Glutamatergic neuron (in vitro differentiated cells): ENCODE measurements at places on chromosomes 3 and 15.

DNA sequence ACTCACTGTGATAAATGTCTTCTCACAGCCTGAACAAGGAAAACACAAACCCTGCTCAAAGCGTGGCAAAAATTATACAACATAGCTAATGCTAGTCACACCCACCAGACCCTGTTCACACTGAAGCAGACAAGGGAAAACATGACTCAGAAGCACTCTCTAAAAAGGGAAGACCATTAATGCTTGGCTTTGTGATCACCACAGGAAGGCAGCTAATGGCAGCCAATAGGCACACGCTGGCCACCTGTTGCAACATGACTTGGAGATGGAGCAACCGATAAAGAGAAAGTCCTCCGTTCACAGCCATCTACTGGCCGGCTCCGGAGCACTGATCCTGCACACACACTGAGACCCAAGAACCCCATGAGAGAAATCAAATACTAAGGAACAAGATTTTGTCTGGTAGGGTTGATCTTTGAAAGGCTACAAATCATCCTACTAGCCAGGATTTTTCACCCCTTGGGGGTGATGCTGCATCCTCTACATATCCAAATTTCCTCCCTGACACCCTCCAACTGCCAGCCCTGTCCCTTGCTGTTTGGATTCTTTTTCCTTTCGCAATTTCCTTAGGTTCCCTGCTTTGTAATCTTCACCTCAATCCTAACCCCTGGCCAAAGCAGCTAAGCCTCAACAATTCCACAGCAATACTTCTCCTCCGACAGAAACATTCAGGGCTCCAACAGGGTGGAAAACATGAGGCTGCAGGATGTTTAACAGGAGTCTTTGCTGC lies 3.2 kb downstream of the ZXDC start:
- no peak for DNase-seq

DNA sequence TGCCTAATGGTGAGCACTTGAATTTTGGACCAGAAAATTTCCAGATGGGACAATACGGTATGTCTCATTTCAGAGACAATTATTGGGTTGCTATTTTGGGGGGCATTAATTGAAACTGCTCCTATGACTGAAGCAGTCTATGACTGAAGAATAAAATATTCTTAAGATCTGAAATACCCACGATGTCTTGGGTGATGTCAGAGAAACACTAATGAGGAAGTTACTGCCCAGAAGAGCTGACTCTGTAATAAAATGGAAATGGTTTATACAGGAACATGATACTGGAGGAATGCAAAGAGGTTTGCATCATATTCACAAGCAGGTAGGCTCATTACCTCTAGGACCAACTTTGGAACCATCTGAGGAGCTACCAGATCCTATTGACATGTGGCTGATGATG lies 68.7 kb downstream of the IL12A start:
- no peak for DNase-seq

DNA sequence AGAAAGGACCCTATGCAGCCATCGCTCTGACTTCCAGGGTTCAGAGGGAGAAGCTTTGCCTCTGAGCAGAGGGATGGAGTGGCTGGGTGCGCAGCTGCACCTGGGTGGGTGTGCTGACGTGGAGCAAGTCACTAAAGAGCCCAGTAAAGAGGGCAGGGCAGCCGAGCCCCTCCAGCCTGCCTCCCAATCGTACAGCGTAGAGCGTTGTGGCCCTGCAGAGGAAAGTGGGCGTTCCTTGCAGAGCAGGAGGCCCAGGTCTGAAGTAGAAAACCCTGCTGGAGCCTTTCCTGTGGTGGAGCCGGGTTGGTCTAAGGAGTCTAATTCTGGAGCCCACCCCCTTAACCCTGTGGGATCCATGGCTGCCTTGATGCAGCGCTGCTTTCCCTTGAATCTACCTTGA lies 61.0 kb downstream of the ABTB1 start:
- no peak for DNase-seq

DNA sequence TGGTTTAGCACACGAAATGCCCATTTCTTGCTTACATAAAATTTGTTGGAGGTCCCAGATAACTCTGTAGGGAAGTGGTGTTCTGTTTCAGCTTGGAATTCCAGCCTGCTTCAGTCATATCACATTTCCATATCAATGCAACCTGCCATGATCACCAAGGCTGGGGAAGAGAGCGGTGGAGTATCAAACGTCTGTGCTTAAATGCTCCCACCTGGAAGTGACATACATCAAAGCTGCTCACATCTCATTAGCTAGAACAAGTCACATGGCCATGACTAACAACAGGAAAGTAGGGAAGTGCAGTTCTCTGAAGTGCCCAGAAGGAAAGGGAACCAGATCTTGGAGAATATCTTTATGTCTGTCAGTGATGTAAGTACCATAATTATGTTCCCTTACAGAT lies 130.2 kb upstream of the CFAP20DC start:
- no peak for DNase-seq

GRCh38 chr3:157610876-157611535 lies 107.8 kb upstream of the VEPH1 start:
- no peak for DNase-seq

DNA sequence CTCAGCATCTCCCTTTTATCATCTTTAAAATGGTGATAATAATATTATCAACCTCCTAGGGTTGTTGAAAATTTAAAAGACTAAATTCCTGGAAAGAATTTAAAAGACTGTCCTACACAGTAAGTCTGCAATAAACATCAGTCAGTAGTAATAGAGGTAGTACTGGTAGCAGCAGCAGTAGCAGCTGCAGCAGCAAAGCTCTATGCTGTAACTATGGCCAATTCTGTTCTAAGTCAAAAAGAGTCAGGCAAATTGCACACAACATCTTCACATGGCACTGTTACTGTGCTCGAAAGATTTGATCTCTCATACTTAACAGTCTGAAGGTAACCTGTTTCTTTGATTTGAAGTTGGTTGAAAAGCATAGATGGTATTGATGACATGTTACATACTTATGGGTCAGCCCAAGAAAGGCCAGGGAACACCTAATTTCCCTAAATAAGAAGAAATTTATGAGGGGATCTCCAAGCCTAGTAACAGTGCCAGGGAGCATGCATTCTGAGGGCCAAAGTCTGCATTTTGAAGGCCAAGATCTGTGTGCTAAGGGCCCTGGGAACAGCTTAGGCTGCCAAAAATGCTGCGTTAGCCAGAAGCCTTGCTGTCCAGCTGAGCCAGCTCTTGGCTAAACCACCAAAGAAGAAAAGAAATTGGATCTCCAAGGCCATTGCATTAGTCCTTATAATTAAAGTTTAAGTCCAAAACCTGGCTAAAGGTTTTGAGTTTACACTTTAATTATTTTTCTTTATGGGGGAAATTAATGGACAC lies 68.2 kb downstream of the SIDT1 start:
- DNase-seq, result no peak

GRCh38 chr3:44066806-44067205 lies 174.9 kb upstream of the TOPAZ1 start:
- no peak for DNase-seq

DNA sequence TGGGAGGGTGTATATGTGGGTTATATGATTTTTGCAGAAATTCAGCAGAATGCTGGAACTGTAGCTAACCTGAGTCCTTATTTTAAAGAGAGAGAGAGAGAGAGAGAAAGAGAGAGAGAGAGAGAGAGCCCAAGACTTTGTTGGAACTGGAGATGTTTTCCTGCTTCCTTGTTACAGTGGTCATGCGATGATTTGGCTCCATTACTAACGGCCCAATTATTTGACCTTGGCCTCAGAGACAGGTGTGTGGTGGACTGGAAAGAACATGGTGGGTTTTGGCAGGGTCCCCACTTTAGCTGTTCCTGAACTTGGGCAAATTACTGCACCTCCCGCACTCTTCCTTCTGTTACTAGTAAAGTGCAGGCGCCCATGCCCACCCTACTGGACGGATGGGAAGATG lies 14.8 kb upstream of the ACSBG1 start:
- DNase-seq, result no peak

GRCh38 chr3:47412842-47413520 lies 32.2 kb downstream of the PTPN23 start:
- DNase-seq, result no peak

DNA sequence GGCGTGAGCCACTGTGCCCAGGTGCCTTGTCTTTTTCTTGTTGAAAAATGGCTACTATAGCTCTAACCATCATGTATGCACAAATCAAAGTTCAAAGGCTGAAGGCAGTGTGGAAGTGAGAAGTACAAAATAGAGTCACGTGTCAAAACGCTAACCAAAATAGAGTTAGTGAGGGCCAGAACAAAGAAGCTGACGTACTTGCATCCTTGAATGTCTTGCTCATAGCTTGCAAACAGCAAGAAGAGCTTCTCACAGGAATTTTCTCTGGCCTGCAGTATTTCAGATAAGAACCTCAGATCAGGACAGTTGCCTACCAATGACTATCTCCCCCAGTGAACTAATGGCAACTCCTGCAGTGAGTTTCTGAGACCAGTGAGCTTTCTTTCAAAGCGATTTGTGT lies 713.5 kb downstream of the GRM7 start:
- no peak for DNase-seq

GRCh38 chr3:161148832-161149475 lies 43.8 kb upstream of the B3GALNT1 start:
- DNase-seq, result no peak

GRCh38 chr3:177345973-177346503 lies 148.8 kb upstream of the TBL1XR1 start:
- no peak for DNase-seq

DNA sequence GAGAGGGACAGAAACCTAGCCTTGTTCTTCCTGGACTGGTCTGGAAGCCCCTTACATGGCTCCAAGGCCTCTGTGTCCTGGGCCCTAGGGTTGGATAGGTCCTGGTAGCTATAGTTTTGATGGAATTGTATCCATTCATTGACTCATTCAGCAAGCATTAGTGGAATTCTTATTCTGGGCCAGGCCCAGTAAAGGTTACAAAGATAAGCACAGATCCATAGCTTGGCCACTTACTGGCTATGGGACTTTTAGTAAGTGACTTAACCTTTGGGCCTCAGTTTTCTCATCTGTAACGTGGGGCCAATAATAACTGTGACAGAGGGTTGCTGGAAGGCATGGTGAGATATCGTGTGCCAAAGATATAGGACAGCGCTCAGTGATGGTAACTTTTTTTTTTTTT lies 13.6 kb upstream of the DAG1 start:
- no peak for DNase-seq

DNA sequence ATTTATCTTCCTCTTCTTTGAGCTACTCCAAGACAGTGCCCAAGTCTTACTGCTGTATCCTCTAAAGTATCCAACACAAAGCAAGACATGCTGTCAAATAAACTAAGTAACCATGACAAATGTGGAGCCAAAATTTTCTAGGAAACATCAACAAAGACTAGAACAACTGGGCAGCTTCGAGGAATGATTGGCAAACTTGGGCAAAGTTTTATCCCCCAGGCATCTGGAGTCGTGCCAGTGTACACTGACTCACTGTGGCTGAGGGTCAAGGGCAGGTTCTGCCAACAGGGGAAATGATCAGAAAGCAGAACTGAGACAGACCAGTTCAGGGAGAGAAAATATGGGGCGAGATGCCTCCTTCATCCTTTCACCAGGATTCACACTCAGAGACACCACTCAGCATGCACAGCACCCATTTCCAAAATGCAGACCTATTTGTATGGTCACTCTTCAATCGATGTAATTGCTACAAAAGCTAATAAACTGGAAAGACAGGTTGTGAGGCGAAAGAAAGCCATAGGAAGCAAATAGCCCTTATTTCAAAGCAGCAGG lies 65.8 kb downstream of the MB21D2 start:
- DNase-seq, result no peak

DNA sequence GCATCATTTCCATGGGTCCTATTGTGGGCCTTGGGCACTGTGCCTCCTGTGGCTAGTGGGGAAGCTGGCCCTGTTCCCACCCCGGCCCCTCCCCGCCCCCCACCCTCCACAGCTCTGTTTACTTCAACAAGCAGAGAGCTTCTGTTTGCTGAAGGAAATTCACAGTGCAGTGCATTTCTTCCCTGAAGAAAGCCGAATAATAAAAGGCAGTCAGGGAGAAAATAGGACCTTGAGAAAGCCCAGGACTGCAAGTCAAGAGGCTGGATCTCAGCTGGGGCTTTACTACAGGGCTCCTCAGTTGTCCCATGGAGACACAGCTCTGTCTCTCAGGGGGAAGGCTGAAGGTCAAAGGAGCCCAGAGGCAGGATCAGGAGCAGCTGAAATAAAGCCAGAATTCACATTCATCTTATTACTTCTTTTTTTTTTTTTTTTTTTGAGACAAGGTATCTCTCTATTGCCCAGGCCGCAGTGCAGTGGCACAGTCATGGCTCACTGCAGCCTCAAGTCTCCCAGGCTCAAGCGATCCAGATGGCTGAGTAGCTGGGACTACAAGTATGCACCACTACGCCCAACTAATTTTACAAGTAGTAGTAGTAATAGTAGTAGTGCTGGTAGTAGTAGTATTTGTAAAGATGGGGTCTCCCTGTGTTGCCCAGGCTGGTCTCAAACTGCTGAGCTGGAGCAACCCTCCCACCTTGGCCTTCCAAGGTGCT lies 33.0 kb upstream of the LACTB start:
- DNase-seq, result no peak

GRCh38 chr15:59137566-59137965 lies 32.6 kb downstream of the CCNB2 start:
- no peak for DNase-seq

DNA sequence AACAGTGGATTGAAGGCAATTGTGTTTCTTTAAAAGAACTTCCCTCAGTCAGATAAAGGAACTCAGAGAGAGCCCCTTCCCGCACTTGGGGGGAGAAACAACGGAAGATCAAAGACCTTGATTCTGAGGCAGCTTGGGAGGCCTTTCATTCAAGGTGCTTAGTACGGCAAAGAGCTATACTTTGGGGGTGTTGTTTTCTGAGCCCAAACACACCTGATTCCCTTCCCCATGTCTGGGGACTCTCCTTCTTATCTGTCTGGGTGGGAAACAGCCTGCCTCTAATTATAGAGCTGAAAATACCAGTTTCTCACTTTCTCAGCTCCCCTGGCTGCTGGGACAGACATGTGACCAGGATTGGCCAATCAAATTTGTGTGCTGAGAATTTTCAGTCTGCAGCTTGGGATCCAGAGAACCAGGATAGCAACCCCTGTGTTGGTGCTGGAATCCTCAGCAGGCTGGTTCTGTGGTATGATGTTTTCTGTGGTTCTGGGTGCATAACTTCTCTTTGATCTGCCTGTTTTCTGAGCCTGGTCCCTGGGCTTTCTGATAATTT lies 19.4 kb upstream of the IQCF6 start:
- DNase-seq, result no peak

GRCh38 chr3:147509448-147509847 lies 100.3 kb downstream of the ZIC1 start:
- DNase-seq, result no peak

- DNase-seq, result no peak
Observed at GRCh38 chr3:23548706-23549105, 257.0 kb upstream of the UBE2E1 start.
